ENCODE measurements at places on chromosomes 3 and 15. TPM values are rescaled to one million over a fixed set of nuclear protein-coding genes. Genes with fewer than 3 reads are reported as not detected.

SLC9A9 gene
- total RNA-seq, result 1.1 TPM

WDR93 gene
- not detected for total RNA-seq

ANKDD1A gene
- 5.7 TPM for total RNA-seq

IRAK2 gene
- total RNA-seq, result 1.5 TPM

AGTR1 gene
- total RNA-seq, result not detected

PLXND1 gene
- 60.2 TPM for total RNA-seq

GNAT1 gene
- total RNA-seq, result not detected

GOLGA8O gene
- total RNA-seq, result not detected

TUSC7 gene
- not detected for total RNA-seq

Data from H1 (cell line).